ENCODE measurements at places on chromosomes 7 and 10.

GRCh38 chr10:91226093-91226492 is 5.6 kb downstream of the PCGF5 start:
- DNase-seq, result no peak

DNA sequence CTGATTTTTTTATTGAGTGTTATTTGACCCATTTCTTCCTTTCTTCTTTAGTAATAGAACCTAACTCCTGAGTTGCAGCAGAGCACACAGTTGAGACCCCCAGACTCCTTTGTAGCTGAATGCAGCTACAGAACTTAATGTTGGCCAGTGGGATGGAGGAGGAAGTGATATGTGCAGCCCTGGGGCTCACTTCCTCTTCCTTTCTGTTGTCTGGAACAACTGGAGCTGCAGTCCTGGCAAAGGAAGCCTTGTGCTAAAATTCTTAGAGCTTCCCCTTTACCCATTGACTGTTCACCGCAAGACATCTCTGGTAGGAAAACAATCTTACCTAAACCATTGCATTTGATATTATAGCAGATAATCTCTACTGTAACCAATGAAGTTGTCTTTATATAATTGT is 86.6 kb downstream of the ITGB8 start:
- peak; percentile 66 for DNase-seq

GRCh38 chr7:26203016-26203415 is 1.5 kb downstream of the CBX3 start:
- DNase-seq, result no peak

DNA sequence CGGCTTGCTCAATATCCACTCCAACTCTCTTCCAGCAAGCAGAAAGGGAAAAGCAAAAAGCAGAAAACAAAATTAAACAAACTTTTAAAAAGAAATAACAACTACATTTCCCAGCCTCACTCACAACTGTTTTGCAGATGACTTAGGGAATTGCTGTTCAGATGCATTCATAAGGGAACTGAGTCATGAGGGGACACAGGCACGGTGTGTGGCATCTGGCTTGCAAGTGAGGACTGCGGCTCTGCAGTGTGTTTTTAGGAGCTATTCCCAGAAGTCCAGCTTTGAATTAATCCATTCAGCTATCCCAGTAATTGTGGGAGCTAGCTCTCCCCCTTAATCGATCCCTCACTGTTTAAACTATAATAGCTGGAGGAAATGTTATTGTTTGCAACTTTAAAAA is 30.3 kb downstream of the PTN start:
- DNase-seq, result no peak

DNA sequence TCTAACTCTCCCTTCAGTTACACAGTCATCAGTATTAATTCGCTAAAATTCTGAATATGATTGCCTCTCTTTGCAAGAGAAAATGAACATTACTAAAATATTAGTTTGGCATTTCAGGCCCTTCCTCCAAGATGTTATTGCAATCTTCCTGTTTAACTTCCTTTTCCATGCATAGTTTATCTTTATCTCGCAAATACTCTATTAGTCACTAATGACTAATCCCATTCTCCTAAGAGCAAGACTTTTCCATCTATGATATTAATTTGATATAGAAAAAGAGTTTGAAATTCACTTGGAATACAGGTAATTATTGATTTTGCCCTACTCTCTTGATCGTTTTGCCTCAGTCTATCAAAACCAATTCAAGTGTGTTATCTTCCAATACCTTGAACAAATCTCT is 41.8 kb upstream of the SEMA3A start:
- DNase-seq, result no peak

GRCh38 chr7:20030915-20031362 is 186.2 kb downstream of the MACC1 start:
- DNase-seq, result peak; percentile 79

DNA sequence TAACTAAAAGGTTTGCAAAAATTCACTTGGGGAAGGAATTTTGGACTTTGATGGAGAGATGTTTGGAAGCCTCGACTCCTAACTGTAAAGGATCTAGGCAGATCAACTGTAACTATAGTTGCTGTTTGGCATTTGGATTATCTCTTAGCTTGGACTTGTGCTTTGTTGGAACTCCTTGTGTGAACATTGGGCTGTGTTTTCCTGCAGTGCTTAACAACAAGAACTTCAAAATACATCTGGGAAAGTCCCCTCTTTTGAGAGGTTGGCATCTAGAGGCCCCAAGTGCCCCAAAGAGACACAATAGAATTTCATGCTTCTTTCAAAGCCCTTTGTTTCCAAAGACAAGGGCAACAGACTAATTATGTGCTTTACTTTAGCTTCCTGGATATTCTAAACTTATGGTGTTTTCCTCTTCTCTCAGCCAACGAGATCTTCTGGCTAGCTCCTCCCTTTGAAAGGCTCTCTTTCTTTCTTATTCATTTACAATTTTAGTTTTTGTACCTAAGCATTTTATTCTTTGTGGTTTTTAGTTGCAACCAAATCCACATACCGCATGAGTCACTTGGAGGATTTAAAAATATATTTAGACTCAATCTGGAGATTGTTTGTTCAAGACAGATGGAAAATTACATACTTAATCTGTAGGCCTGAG is 11.6 kb downstream of the ABCA13 start:
- no peak for DNase-seq

DNA sequence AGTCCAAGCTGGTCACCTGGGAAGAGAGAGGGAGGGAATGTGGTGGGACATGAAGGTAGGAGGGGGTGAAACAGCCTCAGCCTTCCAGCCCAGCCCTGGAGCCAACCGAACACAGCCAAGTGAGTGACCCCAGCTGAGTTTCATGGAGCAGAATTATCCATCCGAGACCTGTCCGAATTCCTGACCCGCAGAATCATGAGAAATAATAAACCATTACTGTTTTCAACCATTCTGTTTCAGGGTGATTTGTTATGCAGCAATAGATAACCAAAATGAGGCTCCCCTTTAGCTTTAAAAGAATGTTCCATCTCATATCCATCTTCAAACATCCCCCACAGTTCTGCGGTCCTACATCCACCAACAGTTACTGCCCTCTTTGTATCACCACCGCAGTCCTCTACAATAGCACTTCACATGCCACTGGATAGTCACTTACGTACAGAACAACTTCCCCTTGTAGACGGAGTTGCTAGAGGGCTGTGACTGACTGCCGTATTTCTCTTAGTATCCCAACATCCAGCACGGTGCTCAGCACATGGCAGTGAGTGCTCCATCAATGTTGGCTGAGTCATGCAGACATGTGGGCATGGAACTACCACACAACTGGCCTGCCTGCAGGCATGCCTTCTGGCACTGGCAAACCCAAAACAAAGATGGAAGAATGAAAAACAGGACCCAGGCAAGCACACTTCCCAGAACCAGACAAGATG is 18.5 kb downstream of the KIAA1549 start:
- DNase-seq, result peak; percentile 18

DNA sequence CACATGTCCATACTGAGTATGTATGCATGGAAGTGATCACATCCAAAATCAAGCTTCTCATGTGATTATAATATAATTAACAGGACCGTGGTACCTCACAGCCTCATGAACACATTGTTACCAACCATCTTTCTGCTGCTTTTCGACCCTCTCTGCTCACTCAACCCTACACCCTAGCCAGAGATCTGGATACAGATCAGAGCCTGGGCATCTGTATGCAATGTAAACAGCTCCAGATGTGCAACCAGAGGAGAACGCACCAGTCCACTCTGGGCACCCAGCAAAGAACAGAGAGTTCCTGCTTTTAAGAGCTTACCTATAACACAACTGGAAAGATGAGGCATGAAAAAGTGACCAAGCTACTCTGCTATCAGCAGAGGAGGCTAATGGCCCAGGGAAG is 145.1 kb downstream of the FGFR2 start:
- no peak for DNase-seq

- DNase-seq, result no peak
Observed at GRCh38 chr7:7347045-7347444, 164.7 kb downstream of the C1GALT1 start.

DNA sequence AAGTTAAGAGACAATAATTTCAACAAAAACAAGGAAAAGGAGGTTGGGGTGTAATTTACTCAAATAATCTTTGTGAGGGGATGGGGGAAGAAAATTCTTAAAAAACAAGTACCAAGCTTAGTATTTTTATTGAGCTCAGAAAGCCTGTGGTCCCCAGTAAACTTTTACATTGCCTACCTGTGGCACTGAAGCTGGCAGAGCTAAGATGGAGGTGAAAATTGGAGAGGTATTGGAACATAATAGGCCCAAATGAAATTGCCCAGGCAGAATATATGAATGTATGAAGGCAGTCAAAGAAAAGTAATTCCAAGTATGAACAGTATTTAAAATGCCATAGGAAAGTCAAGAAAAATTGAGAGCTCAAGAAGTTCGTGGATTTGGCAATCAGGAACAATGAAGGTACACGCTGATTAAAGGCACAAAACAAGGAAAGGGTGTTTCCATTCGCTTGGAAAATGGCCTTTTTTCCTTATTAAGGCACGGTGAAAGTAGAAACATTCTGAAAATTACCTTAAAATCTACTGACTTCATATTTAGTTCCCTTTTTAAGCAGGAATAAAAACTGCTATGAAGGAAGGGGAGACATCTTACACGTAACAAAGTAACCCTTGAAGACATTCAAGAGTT is 3.4 kb upstream of the KMT2E start:
- no peak for DNase-seq

GRCh38 chr10:82661701-82662100 is 786.7 kb downstream of the NRG3 start:
- no peak for DNase-seq

DNA sequence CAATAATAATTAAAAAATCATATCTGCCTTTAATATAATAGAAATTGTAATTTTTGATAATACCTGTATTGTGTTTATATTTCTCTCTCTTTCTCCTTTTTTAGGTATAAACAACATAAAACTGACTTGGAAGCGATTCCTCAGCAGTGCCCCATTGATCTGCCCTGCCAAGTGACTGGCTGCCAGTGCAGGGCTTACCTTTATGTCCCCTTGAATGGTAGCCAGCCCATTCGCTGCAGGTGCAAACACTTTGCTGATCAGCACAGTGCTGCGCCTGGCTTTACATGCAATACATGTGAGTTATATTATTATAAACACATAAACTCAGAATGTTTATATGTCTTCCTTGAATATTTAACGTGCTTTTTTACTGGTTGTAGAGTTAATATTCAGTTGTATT is 9.2 kb downstream of the FAM221A start:
- DNase-seq, result no peak

- peak; percentile 2 for DNase-seq
Observed at GRCh38 chr10:64039198-64039597, 518.0 kb downstream of the REEP3 start.

DNA sequence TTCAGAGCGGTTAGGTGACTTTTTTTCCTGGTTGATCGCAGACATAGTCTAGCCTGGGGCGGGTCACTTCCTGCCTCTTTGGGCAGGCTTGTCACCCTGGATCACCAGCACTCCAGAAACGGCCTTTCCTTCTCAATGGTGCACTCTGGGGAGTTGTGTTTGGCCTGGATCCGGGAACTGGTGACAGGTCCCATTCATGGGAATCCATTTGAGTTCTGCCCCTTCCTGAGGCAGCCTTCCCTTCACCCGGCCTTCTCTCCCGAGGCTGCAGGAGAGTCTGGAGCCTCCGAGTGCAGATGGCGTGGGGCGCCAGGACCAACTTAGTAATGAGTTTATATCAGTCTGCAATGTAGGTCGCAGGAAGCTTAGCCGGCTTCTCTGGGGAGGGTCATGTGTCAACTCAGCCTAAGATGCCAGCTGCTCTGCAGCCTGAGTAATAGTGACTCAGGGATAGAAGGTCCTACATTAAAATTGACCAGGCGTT is 54.2 kb downstream of the TACR2 start:
- no peak for DNase-seq

- DNase-seq, result no peak
Observed at GRCh38 chr7:127093340-127093739, 159.4 kb downstream of the GRM8 start.

GRCh38 chr10:132539894-132540293 is 2.3 kb downstream of the INPP5A start:
- DNase-seq, result no peak

GRCh38 chr7:37342176-37342687 is 106.4 kb downstream of the ELMO1 start:
- DNase-seq, result peak; percentile 57

DNA sequence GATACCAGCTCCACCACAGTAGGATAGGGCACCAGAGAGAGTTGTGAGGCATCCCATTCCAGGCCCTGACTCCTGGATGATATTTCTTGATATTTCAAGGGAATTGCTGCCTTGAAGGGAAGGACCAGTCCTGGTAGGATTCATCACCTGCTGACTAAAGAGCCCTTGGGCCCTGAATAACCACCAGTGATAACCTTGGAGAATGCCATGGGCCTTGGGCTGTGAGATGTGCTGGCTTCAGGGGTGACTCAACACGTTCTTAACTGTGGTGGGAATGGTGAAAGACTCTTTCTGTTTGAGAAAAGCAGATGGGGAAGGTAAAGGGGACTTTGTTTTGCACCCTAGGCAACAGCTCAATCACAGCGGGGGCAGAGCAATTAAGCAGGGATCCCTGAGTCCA is 21.4 kb upstream of the ASZ1 start:
- no peak for DNase-seq

DNA sequence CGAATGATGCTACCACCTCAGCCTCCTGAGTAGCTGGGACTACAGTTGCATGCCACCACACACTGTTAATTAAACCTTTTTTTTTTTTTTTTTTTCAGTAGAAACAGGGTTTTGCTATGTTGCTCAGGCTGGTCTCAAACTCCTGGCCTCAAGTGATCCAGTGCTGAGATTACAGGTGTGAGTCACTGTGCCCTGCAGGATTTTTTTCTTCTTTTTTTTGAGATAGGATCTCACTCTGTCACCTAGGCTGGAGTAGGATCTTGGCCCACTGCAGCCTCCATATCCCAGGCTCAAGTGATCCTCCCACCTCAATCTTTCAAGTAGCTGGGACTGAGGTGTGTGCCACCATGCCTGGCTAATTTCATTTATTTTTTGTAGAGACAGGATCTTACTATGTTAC is 6.4 kb downstream of the ACTA2 start:
- DNase-seq, result no peak

DNA sequence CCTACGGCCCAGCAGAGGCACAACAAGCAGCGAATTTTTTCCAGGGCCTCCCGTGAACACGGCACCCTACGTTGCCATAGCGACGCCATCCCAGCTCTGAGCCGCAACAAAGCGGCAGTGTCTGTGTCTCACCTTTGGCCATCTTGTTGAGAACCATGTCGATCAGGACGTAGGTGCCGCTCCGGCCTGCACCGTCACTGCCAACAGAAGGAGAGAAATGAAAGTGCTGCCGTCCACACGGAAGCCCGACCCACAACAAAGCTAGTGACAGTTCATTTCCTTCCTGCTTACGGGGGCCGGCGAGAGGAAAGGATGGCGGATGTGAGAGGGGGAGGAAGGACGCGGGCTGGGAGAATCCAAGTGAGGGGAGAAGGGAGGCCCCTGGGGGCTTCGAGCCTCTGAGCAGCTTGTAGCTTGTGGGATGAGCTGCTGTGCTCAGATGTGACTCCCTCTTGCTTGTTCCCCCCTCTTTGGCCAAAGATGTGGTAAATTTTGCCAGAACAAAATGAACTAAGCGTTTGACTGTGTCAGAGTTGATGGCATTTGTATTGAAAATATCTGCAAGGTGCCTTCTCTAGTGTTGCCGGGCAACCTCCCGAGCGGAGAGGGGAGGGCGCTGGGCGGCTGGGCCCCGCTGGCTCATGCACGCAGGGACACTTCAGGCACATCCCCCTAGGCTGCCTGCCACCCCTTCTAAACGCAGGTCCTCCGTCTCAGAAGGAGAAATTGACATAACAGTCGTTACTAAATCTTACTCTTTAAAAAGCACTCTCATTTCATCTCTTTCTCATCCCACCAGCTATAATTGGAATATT is 232.2 kb downstream of the DNAJB6 start:
- peak; percentile 2 for DNase-seq

GRCh38 chr10:85604136-85604725 is 762.4 kb downstream of the GRID1 start:
- DNase-seq, result no peak
